Hematopoietic multipotent progenitor cell (in vitro differentiated cells): ENCODE measurements at places on chromosomes 2 and 18.

DNA sequence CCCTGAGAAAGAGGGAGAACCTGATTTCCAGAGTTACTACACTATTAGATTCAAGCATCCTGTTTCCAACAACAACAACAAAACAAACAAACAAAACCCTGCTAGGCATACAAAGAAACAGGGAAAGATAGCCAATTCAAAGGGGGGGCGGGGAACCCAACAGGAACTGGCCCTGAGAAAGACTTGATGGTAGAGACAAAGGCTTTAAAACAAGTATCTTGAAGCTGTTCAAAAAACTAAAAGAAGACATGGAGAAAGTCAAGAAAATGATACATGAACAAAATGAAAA, 147.1 kb downstream of the THADA start:
- no peak for DNase-seq

DNA sequence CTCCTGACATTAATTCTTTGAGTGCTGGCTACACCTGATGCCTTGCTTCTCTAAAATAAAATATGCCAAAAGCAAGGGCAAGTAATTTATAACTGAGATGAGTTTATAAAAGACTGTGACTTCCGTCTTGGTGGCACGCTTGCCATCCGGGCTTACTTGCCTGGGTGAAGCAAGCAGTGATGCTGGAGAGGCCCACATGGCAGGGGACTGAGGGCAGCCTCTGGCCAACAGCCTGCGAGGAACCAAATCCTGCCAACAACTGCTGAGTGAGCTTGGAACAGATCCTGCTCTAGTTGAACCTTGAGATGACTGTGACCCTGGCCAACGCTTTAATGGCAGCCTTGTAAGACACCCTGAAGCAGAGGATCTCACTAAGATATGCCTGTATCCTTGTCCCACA, 96.1 kb upstream of the CAPN13 start:
- DNase-seq: no peak

GRCh38 chr18:3664563-3665178, 214.7 kb downstream of the TGIF1 start:
- peak; percentile 45 for DNase-seq

DNA sequence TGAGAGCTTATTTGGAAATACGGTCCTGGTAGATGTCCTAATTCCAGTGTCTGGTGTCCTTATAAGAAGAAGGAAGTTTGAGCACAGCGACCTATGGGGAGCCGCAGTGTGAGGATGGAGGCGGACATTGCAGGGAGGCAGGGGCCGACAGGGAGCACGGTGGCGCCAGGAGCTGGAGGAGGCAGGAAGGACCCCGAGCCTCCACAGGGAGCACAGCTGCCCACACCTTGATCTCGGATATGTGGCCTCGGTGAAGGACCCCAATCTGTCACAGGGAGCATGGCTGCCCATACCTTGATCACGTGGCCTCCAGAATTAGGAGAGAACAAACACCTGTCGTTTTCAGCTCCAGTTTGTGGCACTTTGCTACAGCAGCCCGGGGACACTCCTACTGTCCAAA, 461.6 kb upstream of the SALL3 start:
- DNase-seq: no peak

DNA sequence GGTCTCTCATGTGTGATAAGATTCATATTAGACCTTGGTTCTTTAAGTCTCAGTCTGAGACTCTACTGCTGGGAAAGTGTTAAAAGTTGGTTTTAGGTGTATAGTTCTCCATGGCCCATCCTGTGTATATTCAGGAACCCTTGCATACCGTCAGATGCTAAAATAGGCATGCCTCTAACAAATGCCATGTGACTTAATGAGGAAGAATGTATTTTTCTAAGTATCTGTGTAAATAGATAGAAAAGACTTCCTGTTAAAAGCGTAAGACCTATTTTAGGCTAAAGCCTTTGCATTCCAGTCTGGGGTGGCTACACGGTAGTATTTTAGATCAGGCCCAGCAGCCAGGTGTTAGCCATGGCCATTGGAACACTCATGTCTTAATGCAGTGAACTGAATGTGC, 73.3 kb downstream of the RHBDD1 start:
- no peak for DNase-seq

DNA sequence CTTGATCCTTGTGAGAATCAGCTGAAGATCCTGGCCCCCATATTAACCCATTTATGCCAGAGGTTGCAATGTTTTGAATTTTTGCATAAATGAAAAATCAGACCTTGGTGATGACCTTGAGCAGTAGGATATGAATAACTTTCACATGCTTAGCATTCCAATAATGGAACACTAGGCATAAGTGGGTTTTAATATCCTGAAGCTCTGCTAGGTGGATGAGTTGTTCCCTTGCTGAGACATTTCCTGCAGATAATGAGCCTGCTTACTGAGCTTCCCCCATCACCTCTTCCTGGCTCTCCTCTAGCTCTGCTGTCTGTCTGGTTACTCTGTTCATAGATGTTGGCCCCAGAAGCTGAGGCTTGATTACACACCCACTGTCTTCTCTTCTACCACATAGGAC, 25.5 kb upstream of the SEC11C start:
- DNase-seq: no peak

- no peak for DNase-seq
Observed at GRCh38 chr2:240439698-240440151, 4.3 kb downstream of the GPC1 start.

DNA sequence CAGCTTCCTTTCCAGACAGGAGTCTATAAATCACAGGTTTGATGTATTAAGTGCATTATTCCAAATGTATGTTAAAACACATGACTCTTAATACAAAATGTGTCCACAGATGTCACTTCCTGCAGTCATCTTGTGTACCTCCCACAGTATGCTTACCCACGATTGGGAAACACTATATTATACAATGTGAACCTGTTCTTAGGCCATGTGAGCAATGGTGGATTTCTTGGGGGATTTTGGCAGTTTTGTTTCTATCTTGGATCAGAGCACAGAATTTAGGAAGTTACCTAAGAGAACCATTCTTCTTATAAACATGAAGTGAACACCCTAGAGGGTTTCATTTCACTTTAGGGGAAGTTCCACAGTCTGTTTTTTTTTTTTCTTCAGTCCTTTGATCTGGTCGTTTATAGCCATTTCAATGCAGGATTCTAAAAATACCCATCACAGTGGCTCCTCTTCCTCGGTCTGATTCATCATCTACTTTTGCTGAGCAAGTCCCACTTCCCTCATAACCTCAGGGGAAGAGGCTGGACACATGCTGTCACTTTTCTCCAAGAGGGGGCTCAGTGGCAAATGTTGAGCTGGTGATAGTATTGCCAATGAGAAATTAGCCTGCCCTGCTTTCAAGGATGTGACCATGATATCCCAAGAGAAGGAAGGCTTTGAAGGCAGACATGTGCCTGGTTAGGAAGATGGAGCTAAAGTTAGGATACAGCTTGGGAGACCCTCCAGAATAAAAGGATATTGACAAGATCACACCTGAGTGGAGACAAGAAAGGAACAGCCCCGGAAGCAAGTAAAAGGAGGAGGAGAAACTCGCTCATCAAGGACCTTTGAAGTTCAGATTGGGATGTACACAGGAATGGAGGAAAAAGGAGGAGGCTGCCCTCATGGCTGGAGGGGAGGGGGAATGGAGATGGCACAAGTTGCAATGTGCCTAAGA, 22.6 kb downstream of the PLEK start:
- peak; percentile 63 for DNase-seq

GRCh38 chr18:12839526-12840196, 44.4 kb downstream of the PTPN2 start:
- DNase-seq: no peak

DNA sequence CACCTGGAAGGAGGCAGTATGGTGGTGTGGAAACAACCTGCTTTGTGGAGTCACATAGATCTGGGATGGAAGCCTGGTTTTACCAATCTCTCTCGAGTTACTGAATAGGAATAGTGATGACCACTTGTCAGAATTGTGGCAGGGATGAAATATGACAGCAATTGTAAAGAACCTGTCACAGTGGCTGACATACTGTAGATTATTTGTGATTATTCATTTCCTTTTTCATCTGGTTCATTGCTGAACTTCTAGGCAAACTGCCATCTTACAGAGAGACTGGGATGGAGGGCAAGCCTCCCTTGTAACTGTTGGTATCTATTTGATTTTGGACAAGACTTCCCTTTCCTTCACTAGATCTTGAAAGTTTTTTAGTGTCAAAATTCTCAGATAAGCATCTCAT, 42.0 kb downstream of the FMNL2 start:
- no peak for DNase-seq

DNA sequence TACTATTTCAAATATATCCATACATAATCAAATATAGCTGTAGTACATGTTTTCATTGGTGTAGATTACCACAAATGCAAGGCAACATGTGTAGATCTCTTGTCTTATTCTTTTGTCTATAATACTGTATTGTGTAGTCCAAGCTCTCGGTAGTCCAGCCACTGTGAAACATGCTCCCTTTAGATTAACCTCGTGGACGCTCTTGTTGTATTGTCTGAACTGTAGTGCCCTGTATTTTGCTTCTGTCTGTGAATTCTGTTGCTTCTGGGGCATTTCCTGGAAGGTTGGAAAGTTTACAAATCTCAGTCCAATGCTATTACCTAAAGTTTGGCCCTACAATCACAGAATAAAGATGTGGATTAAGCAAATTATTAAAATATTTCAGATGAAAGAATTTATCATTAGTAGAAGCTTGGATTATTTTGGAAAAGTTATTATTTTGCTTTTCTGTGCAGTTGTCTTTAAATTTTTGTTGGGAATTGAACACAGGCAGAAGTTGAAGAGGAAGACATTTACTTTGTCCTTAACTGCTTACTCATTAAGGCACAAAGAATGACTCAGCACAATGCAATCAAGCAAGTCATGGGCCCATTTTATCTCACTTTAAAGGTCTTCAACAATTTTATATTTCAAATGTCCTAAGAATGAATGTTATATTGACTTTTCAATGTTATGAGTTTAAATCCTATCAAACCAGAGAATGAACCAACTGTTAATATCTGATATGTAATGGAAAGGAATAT, 103.4 kb upstream of the CAVIN2 start:
- DNase-seq: no peak

DNA sequence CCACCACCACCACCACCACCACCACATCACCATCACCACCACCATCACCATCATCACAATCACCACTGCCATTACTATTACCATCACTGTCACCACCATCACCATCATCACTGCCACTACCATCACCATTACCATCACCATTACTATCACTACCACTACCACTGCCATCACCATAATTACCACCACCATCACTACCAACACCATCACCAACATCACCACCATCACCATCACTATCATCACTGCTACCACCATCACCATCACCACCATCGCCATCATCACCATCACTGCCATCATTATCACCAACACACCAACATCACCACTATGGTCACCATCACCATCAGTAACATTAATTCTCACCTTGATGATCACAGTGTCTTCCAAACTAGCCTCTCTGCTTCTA, 291.4 kb downstream of the TGIF1 start:
- DNase-seq: no peak

- no peak for DNase-seq
Observed at GRCh38 chr18:23365602-23366001, 87.5 kb upstream of the RIOK3 start.

DNA sequence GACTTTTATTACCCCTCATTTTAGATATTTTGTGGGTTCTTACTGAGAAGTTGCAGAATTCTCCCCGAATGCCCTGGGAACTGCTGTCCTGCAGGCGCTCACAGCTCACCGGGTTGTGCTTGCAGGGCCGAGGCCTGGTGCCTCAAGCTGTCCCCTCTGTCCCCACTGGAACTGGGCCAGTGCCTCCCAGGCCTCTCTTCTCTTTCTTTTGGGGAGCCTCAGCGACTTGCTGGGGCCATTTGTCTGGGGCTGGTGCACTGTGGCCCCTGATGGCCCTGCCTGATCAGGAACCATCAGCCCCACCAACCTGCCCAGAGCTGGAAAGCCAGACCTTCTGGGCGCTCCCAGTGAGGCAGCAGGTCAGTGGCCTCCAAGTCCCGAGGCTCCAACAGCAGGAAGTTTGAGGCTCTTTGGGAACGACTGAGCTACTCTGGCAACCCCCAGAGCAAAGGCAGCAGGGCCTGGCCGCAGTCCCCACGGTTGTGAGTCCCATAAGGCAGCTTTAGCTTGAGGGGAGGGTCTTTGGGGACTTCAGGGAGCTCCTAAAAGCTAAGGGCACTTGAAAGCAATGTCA, 14.7 kb upstream of the NEU4 start:
- DNase-seq: no peak

- DNase-seq: peak; percentile 83
Observed at GRCh38 chr18:41906528-41907146, 48.4 kb upstream of the PIK3C3 start.

DNA sequence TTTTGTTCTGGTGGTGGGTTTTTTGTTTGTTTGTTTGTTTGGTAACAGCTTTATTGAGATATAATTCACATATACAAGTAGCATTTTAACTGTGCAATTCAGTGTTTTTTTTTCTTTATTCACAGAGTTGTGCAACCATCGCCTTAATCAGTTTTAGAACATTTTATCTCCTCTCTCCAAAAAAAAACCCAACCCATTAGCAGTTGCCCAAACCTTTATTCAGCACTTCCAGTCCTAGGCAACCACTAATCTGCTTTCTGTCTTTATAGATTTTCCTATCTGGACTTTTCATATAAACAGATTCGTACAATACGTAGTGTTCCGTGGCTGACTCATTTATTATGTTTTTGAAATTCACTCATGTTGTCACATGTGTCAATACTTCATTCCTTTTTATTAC, 38.7 kb downstream of the CCDC138 start:
- DNase-seq: no peak

- no peak for DNase-seq
Observed at GRCh38 chr2:20526708-20527107, 79.8 kb downstream of the RHOB start.

DNA sequence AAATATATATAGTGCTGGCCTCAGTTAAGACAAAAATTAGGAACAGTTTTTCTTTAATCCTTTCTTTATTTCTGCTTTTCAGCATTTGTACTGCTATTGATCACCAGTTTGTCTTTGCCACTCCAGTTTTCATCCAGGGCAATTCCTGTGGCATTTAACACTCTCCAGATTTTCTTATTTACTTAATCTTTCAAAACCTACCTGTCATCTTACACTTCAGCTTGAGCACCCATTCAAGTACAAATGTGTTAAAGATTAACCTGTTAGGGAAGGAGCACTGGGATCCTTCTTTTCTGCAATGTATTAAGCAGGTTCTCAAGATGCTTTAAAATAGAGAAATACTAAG, 101.8 kb upstream of the SCN1A start:
- no peak for DNase-seq

- no peak for DNase-seq
Observed at GRCh38 chr2:113156278-113157117, 17.3 kb upstream of the PSD4 start.

GRCh38 chr2:44498551-44498950, 136.8 kb downstream of the CAMKMT start:
- DNase-seq: no peak

GRCh38 chr2:238099714-238100048, 459 bp upstream of the ESPNL start:
- DNase-seq: no peak
